Type B pancreatic cell (in vitro differentiated cells): ENCODE measurements at places on chromosomes 16 and 17.

DNA sequence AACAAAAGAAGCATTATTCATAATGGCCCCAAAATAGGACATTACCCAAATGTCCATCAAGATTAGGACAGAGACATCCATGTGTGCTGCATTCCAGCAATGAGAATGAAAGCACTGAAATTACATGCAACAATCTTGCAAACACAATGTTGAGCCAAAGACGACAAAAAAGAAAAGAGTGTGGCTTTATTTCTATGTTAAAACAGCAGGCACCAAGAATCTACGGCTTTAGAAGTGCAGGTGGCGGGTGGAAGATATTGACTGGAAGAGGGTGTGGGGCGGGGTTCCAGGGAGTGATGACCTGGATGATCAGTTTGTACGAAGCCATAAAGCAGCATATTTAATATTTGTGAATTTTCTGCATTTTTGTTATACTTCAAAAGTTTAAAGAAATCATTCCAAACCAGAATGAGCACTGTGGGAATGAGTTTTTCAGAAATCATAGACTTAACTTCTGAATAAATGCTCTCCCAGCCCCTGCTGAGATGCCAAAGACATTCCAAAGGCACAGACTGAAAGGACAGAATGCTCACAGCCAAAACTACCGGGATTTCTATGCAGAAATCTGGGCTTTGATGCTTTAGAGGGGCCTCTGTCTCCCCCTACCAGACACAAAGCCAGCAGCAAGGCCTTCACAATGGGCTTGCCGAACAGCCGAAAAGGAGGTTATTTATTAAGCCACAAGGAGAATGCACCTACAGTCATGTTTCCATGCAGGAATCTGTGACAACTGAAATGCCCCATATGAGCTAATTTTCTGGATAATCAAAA lies 361.6 kb downstream of the GRIN2A start:
- H3K36me3 ChIP-seq, result no peaks in the 10 kb centered on the region
- H3K4me1 ChIP-seq, result no peaks in the 10 kb centered on the region
- no peak overlapping the region for H3K27ac ChIP-seq
- H3K4me3 ChIP-seq, result no peak overlapping the region
- no peak for DNase-seq

GRCh38 chr17:78933025-78933958 lies 8.1 kb upstream of the TIMP2 start:
- no peaks in the 10 kb centered on the region for H3K27me3 ChIP-seq
- peaks cover 26% of the 10 kb centered on the region for H3K4me1 ChIP-seq
- DNase-seq, result no peak
- no peaks in the 10 kb centered on the region for H3K36me3 ChIP-seq

DNA sequence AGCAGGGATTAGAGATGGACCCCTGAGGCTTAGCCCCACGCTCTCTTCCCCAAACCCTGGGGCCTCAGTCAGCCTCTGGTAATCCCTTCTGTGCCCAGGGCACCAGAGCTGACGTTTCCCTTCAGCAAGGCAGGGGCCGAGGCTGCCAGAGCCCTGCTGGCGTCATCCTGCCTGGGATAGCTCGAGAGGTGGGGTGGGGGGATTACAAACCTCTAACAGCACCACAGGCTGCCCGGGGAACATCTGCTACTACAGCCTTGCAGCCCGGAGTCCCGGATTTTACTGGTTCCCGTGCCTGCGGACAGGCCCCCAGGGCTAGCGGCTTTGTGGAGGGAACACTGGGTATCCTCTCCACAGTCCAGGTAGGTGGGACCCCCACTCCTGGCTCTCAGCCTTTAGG lies at the start of gene AANAT:
AANAT (plus strand) TSS at position 238 of the 400 bp plus-strand sequence. CDS start 1,144 bp downstream, outside the sequence.
- H3K27ac ChIP-seq, result no peak within 1 kb of the TSS
- H3K27me3 ChIP-seq, result no peaks in the 10 kb centered on the region
- H3K4me3 ChIP-seq, result no peak within 1 kb of the TSS
- DNase-seq, result no peak
- H3K36me3 ChIP-seq, result no peaks in the 10 kb centered on the region
- peaks cover 5% of the 10 kb centered on the region for H3K4me1 ChIP-seq

DNA sequence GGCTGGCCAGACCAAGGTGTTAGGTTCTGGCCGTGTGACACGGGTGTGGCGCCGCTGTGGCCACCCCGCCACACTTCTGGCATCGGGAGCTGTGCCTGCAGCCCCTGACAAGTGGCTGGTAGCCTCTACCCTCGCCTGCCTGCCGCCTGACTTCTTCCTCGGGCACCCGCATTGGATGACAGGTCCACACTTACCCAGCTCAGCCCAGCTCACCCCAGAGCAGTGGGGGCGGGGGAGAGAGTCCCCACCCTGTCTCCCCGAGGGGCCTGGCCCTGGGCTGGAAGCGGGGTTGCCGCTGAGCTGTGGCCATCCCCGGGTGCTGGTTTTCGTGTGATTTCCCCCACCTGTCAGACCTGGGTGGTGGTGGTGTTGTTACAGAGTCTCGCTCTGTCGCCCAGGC lies 53.9 kb upstream of the ACSF3 start:
- H3K4me1 ChIP-seq, result peaks cover 3% of the 10 kb centered on the region
- H3K4me3 ChIP-seq, result no peak overlapping the region
- H3K27me3 ChIP-seq, result peaks cover 36% of the 10 kb centered on the region
- no peaks in the 10 kb centered on the region for H3K36me3 ChIP-seq

DNA sequence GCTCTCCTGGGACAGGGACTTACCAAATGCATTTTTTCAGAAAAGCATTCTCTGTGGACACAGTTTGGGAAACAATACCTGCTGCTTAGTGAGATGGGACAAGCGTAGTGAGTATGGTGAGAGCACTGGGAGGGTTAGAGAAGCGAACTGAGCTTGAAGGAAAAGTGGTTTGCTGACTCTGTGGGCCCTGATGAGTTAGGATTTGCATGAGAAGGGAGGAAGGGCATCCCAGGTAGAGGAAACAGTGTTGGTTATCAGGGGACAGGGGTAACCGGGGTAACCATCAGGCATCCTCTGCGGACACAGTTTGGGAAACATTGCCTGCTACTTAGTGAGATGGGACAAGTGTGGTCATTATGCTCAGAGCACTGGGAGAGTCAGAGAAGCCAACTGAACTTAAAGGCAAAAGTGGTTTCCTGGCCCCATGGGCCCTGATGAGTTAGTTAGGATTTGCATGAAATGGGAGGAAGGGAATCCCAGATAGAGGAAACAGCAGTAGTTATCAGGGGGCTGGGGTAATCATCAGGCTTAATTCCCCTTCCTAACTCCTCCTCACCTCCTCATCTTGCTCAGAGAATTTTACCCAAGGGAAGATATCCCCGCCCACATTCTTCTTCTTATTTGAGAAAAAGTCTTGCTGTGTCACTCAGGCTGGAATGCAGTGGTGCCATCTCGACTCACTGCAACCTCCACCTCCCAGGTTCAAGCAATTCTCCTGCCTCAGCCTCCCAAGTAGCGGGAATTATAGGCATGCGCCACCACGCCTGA lies 319.3 kb downstream of the RBFOX1 start:
- H3K4me1 ChIP-seq, result peaks cover 6% of the 10 kb centered on the region
- H3K4me3 ChIP-seq, result no peak overlapping the region
- no peak for DNase-seq
- H3K27ac ChIP-seq, result no peak overlapping the region
- H3K36me3 ChIP-seq, result no peaks in the 10 kb centered on the region
- peaks cover 5% of the 10 kb centered on the region for H3K27me3 ChIP-seq

- H3K27me3 ChIP-seq, result no peaks in the 10 kb centered on the region
- no peak overlapping the region for H3K4me3 ChIP-seq
- H3K27ac ChIP-seq, result no peak overlapping the region
- H3K36me3 ChIP-seq, result peaks cover 15% of the 10 kb centered on the region
- no peak for DNase-seq
These were observed 10.2 kb downstream of the MYO18A start for GRCh38 chr17:29169806-29170591.

DNA sequence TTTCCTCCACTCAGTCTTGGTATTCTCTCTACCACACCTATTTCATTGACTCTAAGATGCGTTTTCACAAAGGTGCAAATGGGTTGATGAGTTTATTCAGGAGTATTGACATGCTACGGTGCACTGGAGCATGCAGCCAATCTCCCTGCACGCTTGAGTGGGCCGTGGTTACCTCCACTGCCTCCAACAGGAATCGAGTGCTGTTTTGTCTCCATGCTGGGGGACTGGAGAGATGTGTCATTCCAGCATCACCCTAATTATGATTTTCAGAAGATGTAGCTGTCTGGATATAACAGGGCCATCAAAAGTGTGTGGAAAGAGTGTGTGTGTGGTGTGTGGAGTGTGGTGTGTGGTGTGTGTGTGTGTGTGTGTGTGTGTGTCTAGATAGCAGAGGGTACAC lies 351.6 kb upstream of the ZFHX3 start:
- H3K36me3 ChIP-seq, result no peaks in the 10 kb centered on the region
- no peak for DNase-seq
- peaks cover 27% of the 10 kb centered on the region for H3K4me1 ChIP-seq
- H3K27me3 ChIP-seq, result peaks cover 3% of the 10 kb centered on the region
- no peak overlapping the region for H3K27ac ChIP-seq

GRCh38 chr17:55734128-55734781 lies 11.6 kb upstream of the TMEM100 start:
- H3K36me3 ChIP-seq, result no peaks in the 10 kb centered on the region
- H3K27me3 ChIP-seq, result no peaks in the 10 kb centered on the region
- H3K27ac ChIP-seq, result no peak overlapping the region
- peaks cover 39% of the 10 kb centered on the region for H3K4me1 ChIP-seq

- H3K27ac ChIP-seq, result peak overlapping the region; percentile 61
- no peak overlapping the region for H3K4me3 ChIP-seq
- no peaks in the 10 kb centered on the region for H3K36me3 ChIP-seq
- no peak for DNase-seq
- H3K27me3 ChIP-seq, result peaks cover 3% of the 10 kb centered on the region
These were observed 5.8 kb upstream of the ZDHHC7 start for GRCh38 chr16:85017151-85017550.

DNA sequence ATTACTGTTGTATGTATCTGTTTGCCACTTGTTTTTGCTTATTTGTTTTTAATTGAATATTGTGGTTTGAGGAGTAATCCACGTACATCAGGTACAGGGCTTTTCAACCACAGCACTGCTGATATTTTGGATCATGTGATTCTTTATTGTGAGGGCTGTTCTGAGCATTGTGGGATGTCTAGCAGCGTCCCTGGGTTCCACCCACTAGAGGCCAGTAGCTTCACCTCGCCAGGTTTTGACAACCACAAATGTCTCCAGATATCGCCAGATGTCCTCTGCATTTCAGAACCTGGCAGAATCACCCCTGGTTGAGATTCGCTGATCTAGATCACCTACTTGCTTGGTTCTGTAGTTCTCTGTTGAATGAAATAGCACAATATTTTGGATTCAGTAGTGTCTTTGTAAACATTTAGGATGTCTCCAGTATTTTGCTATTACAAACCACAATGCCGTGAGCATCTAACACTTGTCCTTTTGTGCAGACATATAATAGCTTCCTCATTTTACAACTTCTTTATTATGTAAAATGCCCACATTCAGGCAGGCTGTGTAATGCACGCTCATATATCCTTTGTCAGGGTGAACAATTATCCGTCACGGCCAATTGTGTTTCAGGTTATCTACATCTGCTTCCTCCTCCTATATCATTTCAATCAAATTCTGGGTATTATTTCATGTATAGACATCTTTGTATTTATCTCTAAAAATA lies 380.3 kb downstream of the SNX29 start:
- no peak overlapping the region for H3K4me3 ChIP-seq
- peaks cover 10% of the 10 kb centered on the region for H3K4me1 ChIP-seq
- DNase-seq, result no peak
- H3K36me3 ChIP-seq, result peaks cover 7% of the 10 kb centered on the region
- no peak overlapping the region for H3K27ac ChIP-seq

DNA sequence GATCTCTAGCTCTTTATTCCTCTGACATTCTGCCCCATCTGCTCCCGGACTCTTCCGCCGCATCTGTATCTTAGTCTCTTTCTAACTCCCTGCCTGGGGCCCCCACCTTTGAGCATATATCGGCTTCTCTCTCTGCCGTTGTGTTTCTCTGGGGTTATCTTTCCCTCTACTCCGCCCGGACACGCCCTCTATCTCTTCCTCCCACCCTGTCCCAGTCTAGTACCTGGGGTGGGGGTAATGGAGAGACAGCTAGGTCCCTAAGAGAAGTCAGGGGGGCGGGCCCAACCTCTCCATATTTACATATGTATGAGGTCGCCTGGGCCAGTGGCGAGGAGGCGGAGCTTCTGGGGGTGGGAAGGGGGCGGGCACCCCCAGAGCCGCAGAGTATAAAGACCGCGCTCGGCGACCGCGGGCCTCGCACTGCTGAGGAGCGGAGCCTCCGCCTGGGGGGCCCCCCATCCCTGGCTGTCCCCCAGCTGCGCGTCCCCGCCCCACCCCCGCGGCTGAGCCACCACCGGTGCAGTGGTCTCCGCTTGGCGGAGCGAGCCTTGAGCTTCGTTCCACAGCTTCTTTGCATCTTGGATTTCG lies at the start of gene ATP1B2:
ATP1B2 (plus strand) TSS at position 418 of the 588 bp plus-strand sequence. CDS start 593 bp downstream, outside the sequence.
- H3K4me1 ChIP-seq, result peaks cover 19% of the 10 kb centered on the region
- peaks cover 3% of the 10 kb centered on the region for H3K36me3 ChIP-seq

DNA sequence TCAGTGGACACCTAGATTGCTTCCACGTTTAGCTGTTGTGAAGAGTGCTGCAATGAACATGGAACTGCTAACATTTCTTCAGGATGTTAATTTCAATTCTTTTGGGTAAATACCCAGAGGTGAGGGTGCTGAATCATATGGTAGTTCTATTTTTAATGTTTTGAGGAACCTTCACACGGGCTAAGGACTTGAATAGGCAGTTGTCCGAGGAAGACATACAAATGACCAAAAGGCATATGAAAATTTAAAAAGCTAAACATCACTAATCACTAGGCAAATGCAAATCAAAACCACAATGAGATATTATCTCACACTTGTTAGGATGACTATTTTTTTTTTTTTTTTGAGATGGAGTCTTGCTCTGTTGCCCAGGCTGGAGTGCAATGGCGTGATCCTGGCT lies 173.3 kb downstream of the PRKCB start:
- H3K4me1 ChIP-seq, result no peaks in the 10 kb centered on the region
- DNase-seq, result no peak
- H3K27me3 ChIP-seq, result peaks cover 22% of the 10 kb centered on the region
- H3K4me3 ChIP-seq, result no peak overlapping the region
- no peaks in the 10 kb centered on the region for H3K36me3 ChIP-seq
- H3K27ac ChIP-seq, result no peak overlapping the region

DNA sequence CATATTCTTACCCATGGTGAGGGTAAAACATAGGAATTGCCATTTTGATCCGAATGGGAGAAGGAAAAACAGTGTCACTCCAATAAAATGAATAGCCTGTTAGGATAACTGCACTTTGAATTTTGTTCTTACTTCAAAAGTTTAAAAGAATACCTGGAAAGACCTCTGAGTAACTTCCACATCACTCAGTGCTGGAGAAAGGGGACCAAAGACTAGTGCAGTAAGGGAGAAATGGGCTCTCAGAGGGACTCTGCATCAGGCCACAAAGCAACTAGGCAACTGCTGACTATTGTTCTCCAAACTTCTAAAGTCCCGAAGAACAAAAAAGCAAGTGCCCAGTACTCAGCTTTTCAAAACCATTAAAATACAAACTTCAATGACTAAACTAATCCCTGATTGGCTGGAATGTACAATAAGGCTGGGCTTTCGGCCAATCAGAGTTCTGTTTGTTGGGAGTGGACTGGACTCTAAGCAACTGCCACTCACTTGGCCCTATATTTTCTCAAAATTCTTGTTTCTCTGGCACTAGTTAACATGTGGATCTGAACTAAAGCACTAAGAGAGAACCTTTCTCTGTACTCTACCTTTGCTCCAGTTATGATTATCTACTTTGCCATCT lies 6.2 kb downstream of the DNAJC7 start:
- peaks cover 17% of the 10 kb centered on the region for H3K4me1 ChIP-seq
- no peak for DNase-seq
- peak overlapping the region; percentile 3 for H3K4me3 ChIP-seq
- H3K27me3 ChIP-seq, result no peaks in the 10 kb centered on the region
- peak overlapping the region; percentile 5 for H3K27ac ChIP-seq

- H3K36me3 ChIP-seq, result no peaks in the 10 kb centered on the region
- no peaks in the 10 kb centered on the region for H3K4me1 ChIP-seq
- DNase-seq, result no peak
- H3K4me3 ChIP-seq, result no peak overlapping the region
- no peak overlapping the region for H3K27ac ChIP-seq
These were observed 9.4 kb upstream of the ENGASE start for GRCh38 chr17:79065105-79065670.
